Right renal pelvis (tissue), 4 donors: ENCODE measurements at places on chromosomes 13 and 19. TPM values are rescaled to one million over a fixed set of nuclear protein-coding genes. Genes with fewer than 3 reads are reported as not detected.

Gene POGLUT2
- polyA plus RNA-seq: 56.4 TPM

- no peak for DNase-seq
Measured at GRCh38 chr19:13778847-13779246, 4.6 kb downstream of the C19orf53 start.

GRCh38 chr13:107057028-107057631 is 489.2 kb upstream of the ARGLU1 start:
- DNase-seq: no peak

DNA sequence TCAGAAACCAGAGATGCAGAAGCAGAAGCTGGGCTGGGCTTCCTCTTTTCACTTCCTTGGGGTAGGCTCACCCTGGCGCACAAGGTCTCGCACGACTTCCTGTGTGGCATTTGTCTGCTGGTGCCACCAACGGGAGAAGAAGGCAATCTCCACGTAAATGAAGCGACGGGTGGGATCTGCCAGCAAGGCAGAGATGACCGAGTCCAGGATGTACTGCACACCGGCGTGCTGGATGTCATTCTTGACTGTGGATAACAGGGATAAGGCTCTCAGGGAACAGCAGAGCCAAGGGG is 1.3 kb downstream of the MAN2B1 start:
- no peak for DNase-seq
